Stimulated activated CD4-positive, alpha-beta T cell treated with anti-CD3 and anti-CD28 coated beads, Interleukin-1b, Interleukin-23, amount 100 ng/mL, for 4 hours (primary cell): ENCODE measurements at places on chromosomes 6 and 20.

GRCh38 chr6:112841553-112842329, 494.6 kb downstream of the RFPL4B start:
- DNase-seq: no peak

DNA sequence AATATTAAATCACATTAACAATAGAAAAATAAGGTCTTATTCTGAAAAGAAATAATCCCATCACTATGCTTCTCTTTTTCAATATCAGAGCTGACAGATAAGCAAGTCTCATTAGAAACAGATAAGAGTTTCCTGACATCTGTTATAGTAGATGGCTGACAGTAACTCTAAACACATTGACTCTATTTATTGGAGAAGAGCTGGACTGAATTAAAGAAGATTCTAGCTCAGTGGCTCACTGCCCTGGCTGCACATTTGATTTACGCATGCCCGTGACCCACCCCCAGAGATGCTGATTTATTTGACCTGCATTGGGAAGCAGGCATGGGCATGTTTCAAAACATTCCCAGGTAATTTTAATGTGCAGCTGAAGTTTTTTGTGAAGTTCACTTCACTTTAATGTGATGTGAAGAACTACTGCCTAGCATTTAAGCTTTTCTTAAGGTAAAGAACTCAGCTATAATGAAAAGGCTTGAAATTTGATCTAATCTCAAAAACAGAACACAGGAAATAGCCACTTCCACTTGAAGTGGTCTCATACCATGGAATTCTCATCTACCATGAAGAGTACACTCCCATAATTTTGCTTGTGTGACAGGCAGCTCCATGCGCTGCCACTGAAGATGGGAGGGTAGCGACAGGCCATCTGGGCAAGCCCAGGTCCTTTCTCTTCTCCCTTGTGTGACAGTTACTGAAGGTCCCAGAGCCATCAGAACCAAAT, 162.3 kb downstream of the TPBG start:
- DNase-seq: no peak

DNA sequence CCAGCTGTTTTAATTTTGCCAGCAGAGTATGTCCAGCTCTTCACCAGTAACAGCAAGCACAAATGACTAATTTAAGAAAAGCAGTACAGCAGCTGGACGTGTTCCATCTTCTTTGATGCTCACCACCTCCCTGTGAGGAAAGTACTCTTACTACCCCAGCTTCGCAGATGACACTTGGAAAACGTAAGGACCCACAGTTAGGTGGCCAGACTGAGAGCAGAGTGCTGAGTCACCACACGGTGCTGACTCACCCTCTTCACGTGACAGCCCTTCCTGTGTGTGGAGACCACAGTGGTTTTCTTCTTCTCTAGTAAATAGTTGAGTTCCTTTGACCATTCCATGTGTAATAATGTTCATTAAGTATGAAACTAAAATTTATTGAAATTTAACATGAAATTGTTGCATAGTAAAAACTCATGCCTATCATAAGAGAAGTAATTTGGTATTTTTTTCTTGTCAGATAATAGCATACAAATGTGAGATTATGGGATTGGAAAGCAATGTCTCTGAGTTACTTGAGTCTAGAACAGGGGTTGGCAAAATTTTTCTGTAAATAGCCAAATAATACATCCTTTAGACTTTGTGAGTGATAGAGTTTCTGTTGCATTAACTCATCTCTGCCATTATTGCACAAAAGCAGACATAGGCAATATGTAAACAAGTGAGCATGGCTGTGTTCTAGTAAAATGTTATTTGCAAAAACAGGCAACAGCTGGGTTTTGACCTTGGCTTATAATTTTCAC, 76.6 kb downstream of the SLX4IP start:
- peak; percentile 39 for DNase-seq

- no peak for DNase-seq
These were observed 291.1 kb downstream of the DOK5 start for GRCh38 chr20:54766483-54766882.

GRCh38 chr6:164532198-164533044, 777.0 kb downstream of the C6orf118 start:
- DNase-seq: no peak

DNA sequence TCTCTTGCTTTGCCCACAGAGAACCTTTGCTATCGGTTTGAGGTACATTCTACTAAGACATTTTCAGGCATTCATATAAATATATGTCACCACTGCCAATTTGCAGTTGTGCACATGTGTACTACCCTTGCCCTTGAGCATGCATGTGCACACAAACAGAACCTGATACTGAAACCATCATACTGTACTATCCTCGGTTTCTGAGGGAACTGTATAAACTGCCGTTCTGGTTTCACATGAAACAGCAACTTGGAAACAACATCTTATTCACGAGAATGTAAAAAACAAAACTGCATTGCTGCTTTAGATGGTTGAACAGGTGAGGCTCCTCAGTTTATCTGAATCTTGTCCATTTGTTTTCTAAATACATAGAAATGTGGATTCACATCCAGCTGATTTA, 151.2 kb upstream of the TMEM170B start:
- no peak for DNase-seq

GRCh38 chr6:16789329-16790038, 28.2 kb upstream of the ATXN1 start:
- no peak for DNase-seq

DNA sequence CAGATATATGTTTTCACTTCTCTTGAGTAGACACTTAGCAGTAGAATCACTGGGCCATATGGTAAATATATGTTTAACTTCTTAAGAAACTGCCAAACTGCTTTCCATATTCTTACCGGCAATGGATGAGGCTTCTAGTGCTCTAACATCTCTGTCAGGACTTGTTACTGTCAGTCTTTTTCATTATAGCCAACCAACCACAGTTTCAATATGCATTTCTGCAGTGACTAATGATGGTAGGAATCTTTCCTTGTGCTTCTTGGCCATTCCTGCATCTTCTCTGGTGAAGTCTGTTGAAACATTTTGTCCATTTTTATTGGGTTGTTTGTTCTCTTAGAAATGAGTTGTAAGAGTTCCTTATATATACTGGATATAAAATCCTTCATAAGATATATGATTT, 66.0 kb upstream of the SYNDIG1 start:
- DNase-seq: no peak

GRCh38 chr6:157203312-157203744, 120.0 kb downstream of the TMEM242 start:
- no peak for DNase-seq

DNA sequence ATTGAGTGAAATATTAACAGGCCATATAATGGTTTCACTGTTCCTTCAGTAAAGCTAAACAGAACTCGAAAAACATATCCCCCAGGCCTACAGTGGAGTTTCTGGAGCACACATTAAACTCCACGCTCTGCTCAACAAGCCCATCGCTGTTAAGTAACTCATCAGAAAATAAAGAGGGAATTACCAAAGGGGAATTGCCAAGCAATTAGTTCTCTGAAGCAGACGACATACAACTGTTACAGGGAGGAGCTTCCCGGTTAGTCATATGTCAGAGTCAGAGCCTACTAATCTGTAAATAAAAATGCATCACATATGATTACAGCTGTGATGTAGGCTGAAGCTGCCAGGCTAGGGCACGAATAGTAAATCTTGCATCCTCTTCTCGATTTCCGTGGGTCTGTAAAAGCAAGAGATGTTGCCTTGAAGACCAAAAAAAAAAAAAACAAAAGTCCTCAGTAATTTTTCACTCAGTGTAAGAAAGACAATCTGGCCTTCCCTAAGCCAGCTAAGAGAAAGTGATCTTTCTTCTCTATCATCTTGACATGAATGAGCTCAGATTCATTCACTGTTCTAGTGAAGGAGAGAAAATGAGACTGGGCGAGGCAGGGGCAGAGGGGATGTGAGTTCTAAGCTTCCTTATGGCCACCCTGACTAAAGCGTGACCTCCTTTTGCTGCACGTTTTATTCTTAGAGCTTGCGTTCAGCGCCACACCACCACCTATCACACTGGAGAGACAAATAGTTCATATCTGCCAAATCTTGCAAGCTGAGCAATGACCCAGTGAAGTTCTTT, 13.8 kb downstream of the ATXN1 start:
- no peak for DNase-seq

- no peak for DNase-seq
These were observed 184.6 kb downstream of the ID4 start for GRCh38 chr6:20021795-20022194.

GRCh38 chr6:30735668-30736314, 6.7 kb downstream of the FLOT1 start:
- no peak for DNase-seq

DNA sequence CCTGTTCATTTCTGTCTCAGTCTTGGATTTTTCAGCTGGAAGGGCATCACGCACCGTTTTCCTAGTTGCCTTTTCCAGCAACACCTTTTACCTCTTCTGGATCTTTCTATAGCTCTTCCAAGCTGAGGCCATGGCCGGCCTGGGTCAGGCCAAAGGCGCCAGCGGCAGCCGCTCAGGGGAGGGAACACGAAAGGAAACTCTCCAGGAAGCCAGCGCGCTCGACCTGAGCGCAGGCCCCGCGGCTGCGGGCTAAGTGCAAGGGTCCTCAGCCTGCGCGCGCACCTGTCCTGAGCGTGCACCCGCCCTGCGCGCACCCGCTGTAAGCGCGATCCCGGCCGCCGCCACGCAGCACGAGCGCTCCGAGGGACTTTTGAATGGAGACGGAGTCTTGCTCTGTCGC, 43.8 kb upstream of the TMEM181 start:
- DNase-seq: no peak

DNA sequence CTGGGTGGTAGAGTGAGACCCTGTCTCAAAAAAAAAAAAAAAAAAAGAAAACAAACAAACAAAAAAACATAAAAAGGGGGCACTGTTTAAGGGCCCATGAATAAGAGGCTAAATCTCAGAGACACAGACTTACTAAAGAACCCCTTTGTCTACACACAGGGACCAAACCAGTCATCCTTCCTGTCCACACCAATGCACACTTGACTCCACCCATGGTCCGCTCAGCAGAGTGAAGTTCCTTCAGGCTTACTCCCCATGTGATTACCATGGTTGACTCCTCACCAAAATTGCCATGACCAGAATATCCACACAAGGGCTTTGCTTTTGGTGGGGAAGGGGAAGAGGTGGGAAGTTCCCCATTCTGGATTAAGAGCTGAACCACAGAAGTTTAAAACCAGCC, 19.4 kb upstream of the REPS1 start:
- no peak for DNase-seq

- no peak for DNase-seq
These were observed 107.6 kb upstream of the TRAF3IP2 start for GRCh38 chr6:111713236-111713635.

GRCh38 chr6:127204281-127204680, 62.4 kb upstream of the RNF146 start:
- no peak for DNase-seq

DNA sequence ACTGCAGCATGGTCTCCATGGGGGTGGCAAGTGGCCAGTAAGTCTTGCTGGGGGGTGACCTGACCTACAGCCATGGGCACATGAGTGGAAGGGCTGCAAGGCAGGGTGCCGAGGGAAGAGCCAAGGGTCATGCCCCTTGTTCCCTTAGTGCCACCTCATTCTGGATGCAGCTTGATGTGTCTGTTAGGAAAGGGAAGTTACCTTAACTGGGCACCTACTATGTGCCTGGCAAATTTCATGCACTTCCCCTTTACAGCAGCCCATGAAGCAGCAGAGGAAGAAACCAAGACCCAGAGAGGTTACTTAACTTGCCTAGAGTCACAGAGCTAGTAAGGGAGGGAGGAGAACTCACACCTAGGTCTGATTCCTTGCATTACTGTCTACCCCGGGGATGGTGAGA, 174.0 kb downstream of the MRPL14 start:
- DNase-seq: no peak

DNA sequence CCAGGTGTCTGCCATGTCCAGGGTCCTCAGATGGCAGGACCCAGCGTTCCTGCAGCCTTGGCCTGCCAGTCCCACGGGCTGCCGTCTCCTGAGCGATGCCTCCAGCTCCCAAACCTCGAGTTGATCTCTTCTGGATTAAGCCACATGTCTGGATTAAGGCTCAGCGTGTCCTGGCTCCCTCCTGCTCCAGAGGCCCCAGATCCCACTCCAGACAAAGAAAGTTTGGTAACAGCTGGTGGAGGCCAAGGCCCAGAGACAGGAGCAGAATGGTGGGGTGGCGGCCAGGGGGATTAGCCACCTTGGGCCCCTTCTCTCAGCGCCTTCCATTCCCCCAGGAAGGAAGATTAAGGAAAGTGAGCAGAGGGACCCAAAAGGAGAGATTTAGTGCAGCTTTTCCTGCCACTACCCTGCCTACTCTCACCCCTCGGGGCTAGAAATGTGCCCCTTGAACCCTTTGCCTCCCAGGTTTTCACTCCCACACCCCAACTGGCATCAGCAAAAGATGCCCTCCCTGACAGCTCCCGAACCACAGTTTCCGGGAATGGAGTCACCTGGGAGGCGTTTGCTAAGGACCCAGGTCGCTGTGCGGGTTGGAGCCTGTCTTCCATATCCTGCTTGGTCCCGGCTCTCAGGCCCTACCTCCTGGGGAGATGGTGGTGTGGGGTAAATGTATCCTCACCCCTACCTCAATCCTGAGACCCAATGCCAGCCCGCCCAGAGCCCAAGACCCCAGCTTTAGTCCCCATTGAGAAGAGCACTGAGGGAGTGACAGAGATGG, 6.9 kb downstream of the SPDEF start:
- DNase-seq: no peak

- DNase-seq: no peak
These were observed 126.4 kb upstream of the CD93 start for GRCh38 chr20:23212464-23212995.

- no peak for DNase-seq
These were observed 83.0 kb upstream of the MRPS10 start for GRCh38 chr6:42300701-42301100.

- DNase-seq: no peak
These were observed 148.2 kb downstream of the PREX1 start for GRCh38 chr20:48679599-48679998.

- no peak for DNase-seq
These were observed 146.7 kb upstream of the SLC22A23 start for GRCh38 chr6:3603340-3604130.

GRCh38 chr20:56964901-56965300, 301.5 kb downstream of the BMP7 start:
- DNase-seq: no peak

GRCh38 chr6:12114055-12114503, 102.0 kb downstream of the HIVEP1 start:
- no peak for DNase-seq

DNA sequence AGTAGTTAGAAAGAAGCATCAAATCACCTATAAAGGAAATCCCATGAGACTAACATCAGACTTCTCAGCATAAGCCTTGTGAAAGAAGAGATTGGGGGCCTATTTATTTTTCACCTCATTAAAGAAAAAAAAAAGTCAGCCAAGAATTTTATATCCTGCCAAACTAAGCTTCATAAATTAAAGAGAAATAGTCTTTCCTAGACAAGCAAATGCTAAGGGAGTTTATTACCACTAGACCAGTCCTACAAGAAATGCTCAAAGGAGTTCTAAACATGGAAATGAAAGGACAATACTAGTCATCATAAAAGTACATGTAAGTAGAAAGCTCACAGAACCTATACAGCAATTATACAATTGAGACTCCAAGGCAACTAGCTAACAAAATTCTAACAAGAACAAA, 96.5 kb upstream of the OLIG3 start:
- no peak for DNase-seq

DNA sequence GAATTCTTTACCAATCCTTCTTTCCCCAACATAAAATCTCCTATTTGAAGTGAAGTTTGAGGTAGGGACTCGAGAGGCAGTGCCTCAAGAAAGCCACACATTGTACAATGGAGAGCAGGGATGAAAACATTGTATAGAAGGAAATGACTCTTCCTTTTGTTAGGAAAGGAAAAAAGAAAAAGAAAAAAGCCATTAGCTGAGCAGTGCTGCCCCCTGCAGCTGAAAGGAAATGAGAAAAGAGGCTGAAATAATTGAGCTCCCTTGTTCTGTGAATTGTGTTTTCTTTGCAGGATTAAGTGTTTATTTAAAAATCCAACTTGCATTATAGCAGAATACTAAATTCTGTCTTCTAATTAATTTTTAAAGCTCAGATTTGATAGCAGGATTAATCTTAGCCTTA, 162.9 kb upstream of the SASH1 start:
- DNase-seq: no peak
